Inflammatory macrophage (primary cell): ENCODE measurements at places on chromosomes 3 and 15.

- DNase-seq, result no peak
Measured at GRCh38 chr15:58981808-58982475, 5.5 kb upstream of the RNF111 start.

- DNase-seq, result peak; percentile 82
Measured at GRCh38 chr3:112755845-112756613, 90.6 kb downstream of the CD200R1L start.

DNA sequence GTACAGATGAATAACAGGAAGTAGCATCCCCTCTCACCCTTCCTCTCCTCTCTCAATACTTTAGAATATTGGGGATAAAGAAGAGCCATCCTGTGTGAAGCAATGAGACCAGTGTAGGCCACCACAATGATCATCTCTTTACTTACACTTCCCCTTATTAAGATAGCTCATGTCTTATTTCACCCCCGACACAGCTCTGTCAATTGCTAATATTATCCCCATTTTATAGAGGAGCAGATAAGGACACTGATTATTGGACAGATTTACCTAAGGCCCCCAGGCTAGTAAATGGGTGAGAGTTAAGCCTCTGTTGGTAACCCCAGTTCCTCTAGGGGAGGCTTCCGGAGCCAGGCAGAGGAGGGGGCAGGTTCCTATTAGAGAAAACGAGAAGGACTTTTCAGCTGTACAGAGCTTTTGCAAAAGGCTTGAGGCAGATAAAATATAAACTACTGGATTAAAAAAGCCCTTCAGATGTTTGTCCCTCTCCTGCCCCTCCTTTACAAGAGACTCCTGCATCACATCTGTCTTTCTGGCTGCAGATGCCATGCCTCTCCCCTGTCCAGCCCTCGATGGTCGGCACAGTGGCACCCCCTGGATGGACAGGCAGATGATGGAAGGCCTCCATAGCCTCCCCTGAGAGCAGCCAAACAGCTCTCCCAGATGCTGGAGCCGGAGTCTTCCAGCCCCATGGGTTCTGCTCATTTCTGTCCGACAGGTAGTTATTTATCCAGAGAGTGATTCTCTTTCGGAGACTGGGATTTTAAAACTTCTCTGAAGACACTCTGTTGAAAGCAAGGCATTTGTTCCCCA is 49.4 kb upstream of the LCTL start:
- DNase-seq, result peak; percentile 68

DNA sequence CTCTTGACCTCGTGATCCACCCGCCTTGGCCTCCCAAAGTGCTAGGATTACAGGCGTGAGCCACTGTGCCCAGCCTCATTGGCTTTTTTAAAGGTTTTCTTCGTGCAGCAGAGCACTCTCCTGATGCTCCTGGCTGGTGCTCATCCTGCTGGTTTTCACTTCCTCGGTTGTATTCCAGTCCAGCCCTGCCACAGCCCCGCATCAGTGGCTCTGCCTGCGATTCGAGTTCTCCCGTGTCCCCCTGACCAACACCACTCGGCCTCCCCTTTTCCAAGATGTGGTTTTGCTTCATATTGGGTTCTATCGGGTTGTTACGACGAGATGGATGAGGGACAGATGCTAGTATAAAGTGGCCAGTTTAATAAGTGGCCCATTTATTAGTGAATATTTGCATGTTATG is 27.8 kb downstream of the EFCC1 start:
- no peak for DNase-seq

GRCh38 chr15:42024303-42024702 is 3.5 kb upstream of the PLA2G4E start:
- DNase-seq, result no peak

- no peak for DNase-seq
Measured at GRCh38 chr3:86867982-86868381, 123.0 kb downstream of the VGLL3 start.

DNA sequence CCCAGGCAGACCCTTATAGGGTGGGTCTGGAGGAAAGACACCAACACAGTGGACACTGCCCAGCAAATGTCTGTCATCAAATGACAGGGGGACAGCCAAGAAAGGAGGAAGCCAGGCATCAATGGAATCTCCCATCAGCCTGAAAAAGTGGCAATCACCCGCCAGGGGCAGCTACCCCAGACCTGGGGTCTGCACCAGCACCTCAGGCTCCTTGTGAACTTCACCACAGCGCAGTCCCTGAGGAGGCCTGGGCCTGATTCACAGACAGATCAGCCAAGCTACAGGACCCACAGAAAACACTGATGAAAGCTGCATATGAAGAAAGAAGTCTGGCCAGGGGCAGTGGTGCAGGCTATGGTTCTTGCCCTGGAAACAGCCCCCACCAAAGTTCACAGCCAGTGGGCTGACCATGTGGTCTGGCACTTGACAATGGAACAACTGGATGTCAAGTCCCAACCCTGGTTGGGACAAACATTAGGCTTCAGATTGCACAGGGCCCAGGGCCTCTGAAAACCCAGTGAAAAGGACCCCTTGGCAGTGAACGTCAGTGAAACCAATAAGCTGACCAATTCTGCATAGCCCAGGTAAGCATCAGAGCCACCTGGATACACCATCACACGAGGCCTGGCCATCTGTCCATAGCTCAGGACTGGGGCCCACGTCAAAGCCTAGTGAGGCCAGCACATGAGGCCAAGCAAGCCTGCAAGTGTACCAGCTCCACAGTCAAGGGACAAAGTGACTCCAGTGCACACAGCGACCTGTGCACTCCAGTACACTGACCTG is 29.1 kb downstream of the ALS2CL start:
- no peak for DNase-seq

DNA sequence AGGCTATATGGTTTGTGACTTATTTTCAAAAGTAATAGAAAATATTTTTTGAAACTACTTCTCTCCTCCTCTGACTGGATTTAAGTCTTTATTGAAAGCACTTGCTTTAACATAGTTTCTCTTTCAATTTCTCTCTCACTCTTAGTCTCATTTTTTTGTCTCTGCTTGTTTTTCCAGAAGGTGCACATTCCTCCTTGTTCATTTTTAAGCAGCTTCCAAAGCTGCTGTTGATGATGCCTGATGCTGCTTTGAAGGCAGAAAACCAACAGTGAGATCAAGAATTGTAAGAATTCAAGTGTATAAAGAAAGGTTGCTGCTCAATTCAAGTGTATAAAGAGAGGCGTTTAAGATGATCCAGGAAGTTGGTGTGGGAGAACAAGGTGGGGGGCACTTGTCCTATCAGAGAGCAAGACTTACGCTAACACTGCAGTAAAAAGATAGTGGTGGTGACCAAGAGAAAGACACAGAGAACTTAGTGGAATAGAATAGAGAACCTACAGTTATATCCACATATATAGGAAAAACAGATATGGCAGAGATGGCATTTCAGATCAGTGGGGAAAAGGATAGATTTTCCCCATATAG is 12.1 kb downstream of the NR2C2 start:
- DNase-seq, result no peak

DNA sequence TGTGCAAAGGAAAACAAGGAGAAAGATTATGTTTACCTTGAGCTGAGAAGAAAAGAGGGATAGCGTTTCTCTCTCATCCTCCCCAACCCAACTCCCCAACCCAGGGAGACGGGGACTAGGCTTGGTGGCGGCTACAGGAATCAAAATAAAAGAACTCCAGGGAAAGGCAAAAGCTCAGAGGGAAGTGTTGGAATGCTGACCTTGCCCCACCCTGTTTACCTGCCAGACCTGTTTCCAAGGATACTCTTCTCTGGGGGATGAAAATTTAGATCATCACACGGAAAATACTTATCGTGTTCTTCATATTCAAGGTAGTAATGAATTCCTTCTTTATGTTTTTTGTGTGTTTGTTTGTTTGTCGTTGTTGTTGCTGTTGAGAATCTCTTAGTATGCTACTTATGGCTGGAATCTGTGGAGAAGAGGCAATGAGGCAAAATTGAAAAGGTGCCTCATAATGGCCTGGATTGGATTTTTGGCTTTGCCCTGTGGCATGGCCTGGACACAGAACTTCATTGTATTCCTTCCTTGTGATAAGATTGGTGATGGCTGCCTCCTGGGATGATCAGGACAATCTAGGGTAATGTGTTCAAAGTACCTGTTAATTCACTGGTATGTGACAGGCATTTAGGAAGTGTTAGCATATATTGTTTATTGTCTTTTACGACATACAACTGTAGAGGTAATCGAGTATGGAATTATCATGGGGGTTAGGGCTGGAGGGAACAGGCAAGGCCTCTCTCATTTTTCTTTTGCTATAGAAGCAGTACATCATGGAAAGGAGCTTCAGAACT is 11.1 kb upstream of the TPRG1 start:
- no peak for DNase-seq

DNA sequence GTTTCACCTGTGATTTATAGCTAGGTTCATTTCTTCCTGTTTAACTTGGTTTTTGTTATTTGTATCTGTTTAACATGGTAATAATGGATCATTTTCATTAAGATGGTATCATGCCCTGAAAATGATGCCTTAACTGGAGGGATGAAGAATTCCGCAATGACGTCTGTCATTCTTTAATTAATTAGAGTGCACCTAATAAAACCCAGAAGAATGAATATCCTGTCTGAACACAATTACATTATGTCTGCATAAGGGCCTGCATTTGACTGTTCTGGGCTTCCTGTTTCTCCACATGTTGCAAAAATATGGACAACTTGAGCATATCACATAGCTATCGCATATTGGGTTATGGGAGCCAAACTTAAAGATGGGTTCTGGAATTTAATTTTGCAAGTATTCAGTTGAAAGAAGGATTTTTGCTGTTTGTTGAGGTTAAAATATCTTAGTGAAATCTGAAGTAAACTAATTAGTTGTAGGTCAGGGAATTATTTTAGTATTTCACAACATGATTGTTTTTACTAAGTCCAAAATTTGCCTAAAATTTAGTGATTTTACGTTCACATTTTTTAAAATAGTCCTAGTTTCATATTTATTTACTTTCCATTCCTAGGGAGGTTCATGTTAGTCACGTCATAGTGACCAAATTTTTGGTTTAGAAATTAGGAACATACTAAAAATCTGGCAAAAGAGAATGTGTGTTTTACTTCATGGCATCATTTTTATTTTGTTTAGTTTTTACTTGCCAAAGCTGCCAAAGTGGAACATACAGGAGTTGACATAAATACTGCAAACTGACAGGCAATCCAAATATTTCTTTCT is 321.0 kb upstream of the TGFBR2 start:
- no peak for DNase-seq

GRCh38 chr3:101574388-101575112 is 570 bp downstream of the PCNP start:
- DNase-seq, result peak; percentile 28

DNA sequence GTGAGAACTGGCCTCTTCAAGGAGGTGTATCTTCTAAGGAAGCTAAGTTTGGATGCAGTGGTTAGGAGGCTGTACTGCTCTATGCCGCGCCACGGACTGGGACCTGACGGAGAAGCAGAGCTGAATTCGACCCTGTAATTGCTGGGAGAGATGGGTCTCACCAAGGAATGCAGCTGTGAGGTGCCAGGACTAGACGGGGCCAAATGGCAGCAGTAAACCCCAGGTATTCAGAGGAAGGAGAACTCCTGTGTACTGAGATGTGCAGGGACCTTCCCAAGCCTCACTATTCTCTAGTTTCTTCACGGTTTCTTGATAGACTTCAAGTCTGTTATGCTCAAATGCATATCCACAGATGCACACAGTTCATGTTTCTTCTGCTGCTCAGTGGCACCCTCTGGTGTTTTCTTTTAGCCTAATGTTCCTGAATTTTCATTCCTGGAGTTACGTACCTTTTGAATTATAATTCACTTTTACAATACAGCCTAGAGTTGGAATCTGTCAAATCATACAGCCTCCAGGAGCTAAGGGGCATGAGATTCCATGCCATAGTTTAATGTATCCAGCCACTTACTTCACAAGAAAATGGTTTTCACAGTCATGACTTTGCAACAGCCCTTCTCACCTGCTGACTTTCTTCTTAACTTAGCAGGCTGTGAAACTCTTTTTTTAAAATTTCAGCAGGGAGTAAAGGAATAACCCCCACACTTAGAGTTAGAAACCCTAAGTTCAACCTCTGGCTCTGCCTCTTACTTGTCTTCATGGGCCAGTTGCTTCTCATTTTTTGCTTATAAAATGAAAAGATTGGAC is 61.8 kb downstream of the GLDN start:
- peak; percentile 24 for DNase-seq

DNA sequence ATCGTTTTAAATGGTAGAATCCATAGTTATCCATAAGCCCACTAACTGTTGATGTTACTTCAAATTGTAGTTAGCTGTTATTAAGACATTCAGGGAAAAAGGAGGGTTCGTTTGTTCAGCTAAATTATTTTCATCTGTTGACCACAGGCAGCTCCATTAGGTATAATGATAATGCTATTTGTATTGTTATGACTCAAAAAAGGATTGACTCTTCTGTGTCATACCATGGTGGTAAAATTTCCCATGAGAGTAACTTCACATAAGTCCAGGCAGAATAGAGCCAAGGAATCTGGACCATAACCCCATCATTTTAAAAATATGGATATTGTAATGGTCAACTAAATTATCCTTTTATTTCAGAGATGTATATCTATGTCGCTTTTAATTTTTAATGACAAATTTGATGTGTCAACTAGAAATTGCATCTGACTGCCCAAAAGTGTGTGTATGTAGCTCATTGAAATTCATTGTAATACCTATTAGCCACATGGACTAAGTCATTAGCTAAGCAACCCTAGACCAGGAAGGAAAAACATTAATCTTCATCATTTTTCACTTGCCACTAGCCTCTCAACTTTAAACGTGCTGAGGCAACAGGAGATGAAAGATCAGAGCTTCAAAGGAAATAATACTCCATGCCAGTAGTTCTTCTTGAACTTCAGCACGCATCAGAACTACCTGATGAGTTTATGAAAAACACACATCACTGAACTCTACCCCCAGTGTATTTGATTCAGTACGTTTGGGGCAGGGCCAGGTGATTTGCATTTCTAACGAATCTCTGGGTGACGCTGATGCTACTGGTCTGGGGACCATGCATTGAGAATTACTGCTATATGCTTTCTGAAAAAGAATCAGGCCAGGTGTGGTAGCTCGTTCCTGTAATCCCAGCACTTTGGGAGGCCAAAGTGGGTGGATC is 537.7 kb downstream of the UNC13C start:
- DNase-seq, result no peak

- no peak for DNase-seq
Measured at GRCh38 chr3:164174059-164174458, 904.2 kb downstream of the SI start.

GRCh38 chr3:139434764-139435307 is 41.5 kb downstream of the RBP2 start:
- peak; percentile 82 for DNase-seq

DNA sequence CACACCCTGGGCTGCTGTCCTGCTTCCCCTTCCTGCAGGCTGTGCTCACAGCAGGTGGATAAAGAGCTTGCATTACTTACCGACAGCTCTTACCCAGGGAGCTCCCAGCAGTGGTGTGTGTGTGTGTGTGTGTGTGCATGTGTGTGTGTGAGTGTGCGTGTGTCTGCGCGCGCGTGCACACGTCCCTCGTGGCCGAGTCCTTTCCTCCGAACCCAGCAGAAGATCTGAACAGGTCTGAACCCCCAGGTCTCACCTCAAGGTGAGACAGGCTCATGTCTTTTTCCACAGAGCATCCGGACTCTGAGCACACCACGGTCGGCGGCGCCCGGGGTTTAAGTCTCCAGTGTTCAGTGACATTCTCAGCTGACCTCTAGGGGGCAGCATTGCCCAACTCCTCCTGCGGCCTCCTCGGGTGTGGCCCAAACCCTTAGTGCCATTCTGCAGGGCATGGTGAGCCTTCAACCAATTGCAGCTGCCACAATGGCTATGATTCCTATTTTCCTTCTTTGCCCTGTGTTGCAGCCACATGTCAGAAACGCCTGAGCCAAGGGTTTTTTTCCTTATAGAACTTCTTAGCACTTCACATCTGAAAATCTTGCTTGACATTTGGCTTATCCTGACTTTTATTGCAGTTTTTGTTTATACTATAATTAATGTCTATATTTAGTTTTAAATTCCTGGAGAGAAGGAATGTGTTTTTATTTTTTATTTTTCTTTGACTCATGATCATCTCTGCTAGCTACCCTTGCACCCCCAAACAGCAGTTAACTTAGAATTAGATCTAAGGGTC is 64.1 kb upstream of the KLHL25 start:
- peak; percentile 77 for DNase-seq
